ENCODE measurements at places on chromosomes 16 and 17. TPM values are rescaled to one million over a fixed set of nuclear protein-coding genes. Genes with fewer than 3 reads are reported as not detected.

TMEM114 gene
- total RNA-seq = not detected

- DNase-seq = no peak
Measured at GRCh38 chr17:29956225-29956624, 14.8 kb downstream of the EFCAB5 start.

DNA sequence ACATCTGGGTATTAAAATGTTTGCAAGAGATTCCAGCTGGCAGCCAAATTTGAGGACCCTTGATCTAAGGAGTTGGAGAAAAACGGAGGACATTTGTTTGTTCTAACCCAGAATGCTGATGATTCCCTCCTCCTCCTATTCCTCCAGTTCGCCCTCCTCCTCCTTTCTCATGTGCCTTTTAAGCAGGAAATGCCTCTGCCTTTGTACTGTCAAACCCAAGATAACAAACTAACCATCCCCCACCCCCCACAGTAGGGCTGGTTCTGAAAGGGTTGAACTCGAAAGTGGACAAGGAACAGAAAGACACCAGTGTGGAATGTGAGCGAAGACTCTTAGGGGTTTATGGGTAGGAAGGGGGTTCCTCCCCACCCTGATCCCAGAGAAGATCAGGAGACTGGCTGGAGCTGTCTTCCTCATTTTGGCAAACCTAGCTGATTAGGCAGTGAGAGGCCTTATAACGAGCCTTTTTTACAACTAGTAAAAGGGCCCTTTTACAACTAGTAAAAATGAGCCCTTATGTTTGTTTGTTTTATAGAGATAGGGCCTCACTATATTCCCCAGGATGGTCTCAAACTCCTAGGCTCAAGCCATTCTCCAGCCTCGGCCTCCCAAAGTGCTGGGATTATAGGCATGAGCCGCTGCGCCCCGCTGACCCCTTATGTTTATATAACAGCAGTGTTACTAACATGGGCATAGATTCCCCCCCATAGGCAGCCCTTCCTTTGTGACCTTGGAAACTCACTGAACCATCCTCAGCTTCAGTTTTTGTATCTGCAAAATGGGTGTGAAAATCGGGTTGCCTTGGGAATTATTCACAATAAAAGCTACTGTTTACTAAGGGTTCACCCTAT lies 975 bp downstream of the CHD9 start:
- peak; percentile 51 for DNase-seq

GRCh38 chr16:85476389-85476788 lies 136.7 kb upstream of the GSE1 start:
- no peak for DNase-seq

LCAT gene
- not detected for total RNA-seq

DNA sequence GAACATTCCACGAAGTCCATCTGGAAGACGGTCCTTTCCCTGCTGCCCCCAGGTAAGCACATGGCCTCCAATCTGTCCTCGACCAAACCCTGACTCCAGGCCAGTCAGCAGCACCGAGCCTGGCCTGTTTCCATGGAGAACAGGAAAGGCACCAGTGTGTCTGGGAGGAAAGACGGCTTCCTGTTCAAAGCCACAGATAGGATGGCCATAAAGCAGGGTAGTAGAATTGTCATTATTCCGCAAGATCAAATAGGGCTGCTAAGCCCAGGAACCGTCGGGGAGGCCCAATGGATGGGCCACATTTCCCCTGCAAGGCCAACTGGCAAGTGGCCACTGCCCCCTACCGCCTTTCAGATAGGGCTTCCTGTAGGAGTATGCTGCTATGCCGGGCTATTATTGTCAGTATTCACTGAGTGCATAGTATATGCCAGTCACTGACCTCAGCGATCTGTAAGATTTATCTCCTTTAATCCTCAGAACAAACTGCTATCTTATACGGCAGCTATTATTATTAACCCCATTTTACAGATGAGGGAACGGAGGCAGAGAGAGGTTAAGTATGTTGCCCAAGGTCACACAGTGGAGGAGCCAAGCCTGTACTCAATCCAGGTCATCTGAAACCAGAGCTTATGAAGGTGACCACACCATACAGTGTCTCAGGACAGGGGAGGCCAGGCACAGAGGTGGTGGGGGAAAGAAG lies 23.0 kb upstream of the PLCG2 start:
- DNase-seq = no peak

Data from MG63 (cell line).